Progenitor cell of endocrine pancreas (in vitro differentiated cells): ENCODE measurements at places on chromosomes 16 and 17. TPM values are rescaled to one million over a fixed set of nuclear protein-coding genes. Genes with fewer than 3 reads are reported as not detected.

The CARHSP1 gene
- 117 and 122 TPM in 2 replicates for total RNA-seq

- peaks cover 6% of the 10 kb centered on the region for H3K27me3 ChIP-seq
- H3K4me3 ChIP-seq, result no peak overlapping the region
- no peak overlapping the region for H3K27ac ChIP-seq
- H3K4me1 ChIP-seq, result peaks cover 6% of the 10 kb centered on the region
These were observed 5.5 kb downstream of the BCO1 start for GRCh38 chr16:81243942-81244341.

DNA sequence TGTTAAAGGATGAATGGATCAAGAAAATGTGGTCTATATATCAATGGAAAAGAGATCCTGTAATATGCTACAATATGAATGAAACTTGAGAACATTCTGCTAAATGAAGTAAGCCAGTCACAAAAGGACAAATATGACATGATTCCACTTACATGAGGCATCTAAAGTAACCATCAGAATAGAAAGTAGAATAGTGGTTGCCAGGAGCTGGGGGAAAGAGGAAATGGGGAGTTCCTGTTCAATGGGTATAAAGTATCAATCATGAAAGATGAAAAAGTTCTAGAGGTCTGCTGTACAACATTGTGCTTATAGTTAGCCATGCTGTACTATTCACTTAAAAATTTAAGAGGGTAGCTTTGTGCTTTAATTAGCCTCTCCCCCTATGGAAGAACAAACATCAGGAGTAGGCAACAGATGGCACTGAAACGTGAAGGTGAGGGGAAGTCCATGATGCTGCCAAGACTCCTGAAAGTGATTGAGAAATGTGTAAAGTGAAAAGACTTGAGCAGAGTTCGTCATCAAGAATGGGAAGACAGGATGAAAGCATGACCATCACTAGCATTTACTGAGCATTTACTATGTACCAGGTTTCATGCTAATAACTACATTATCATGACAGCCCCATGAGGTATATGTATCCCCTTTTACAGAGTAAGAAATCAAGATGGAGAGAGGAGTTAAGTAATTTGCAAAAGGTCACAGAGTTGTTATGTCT is 167.2 kb downstream of the CYB561 start:
- no peak overlapping the region for H3K27ac ChIP-seq
- H3K4me3 ChIP-seq, result no peak overlapping the region
- peaks cover 8% of the 10 kb centered on the region for H3K36me3 ChIP-seq
- DNase-seq, result no peak
- H3K27me3 ChIP-seq, result no peaks in the 10 kb centered on the region

- H3K36me3 ChIP-seq, result no peaks in the 10 kb centered on the region
- peaks cover 21% of the 10 kb centered on the region for H3K4me1 ChIP-seq
- H3K27me3 ChIP-seq, result no peaks in the 10 kb centered on the region
- H3K27ac ChIP-seq, result no peak overlapping the region
- no peak for DNase-seq
- peak overlapping the region; percentile 37 for H3K4me3 ChIP-seq
These were observed 2.4 kb upstream of the USP36 start for GRCh38 chr17:78842881-78843565.

The RHBDL3 gene
- total RNA-seq, result 0.50 and 0.82 TPM in 2 replicates

- H3K36me3 ChIP-seq, result no peaks in the 10 kb centered on the region
- H3K27me3 ChIP-seq, result peaks cover 14% of the 10 kb centered on the region
- H3K27ac ChIP-seq, result no peak overlapping the region
- no peak for DNase-seq
- no peaks in the 10 kb centered on the region for H3K4me1 ChIP-seq
- no peak overlapping the region for H3K4me3 ChIP-seq
These were observed 15.5 kb downstream of the CX3CL1 start for GRCh38 chr16:57387598-57388354.

- no peak overlapping the region for H3K4me3 ChIP-seq
- H3K27ac ChIP-seq, result no peak overlapping the region
- no peaks in the 10 kb centered on the region for H3K36me3 ChIP-seq
- DNase-seq, result no peak
- no peaks in the 10 kb centered on the region for H3K27me3 ChIP-seq
- H3K4me1 ChIP-seq, result peaks cover 16% of the 10 kb centered on the region
These were observed 13.5 kb downstream of the SDR42E1 start for GRCh38 chr16:81997738-81998137.

The TMC8 gene
- 0.12 and 0.58 TPM in 2 replicates for total RNA-seq

The ADAD2 gene
- total RNA-seq, result not detected in 2 replicates

DNA sequence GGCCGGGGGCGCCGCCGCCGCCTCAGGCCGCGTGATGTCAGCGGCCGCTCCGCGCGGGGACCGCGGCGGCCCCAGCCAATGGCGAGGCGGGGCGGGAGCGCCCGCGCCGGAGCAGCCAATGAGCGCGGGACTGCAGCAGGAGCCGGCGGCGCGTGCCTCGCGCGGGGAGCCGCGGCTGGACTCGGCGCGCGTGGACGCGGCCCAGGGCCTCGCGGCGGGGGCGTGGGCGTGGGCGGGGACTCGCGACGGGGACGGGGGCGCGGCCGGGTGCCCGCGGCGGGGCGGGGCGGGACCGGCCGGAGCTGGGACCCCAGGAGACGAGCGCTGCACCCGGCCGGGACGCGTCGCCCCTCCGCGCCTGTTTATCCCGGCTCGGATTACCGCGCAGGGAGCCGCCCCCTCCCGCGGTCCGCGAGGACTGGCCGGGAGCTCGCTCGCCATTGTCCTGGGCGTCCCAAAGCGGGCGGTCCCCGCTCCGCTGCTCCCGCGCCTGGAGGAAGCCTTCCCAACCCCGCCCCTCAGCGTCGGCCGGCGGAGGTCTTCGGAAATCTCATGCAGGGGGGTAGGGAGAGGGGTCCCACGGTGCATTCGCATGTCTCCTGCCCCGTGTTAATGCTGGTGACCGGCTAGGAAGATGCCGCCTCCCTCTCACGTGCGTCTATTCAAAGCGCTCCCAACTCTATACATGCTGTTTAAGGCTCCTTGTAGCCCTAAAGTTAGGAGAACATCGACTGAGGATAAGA is at the start of gene RNF157:
TSS of gene RNF157 (minus strand) at position 33 of the 743 bp plus-strand sequence. CDS start 253 bp downstream, outside the sequence.
- peak; percentile 73 for DNase-seq
- peak within 1 kb of the TSS; percentile 90 for H3K27ac ChIP-seq
- peak within 1 kb of the TSS; percentile 88 for H3K4me3 ChIP-seq
- no peaks in the 10 kb centered on the region for H3K36me3 ChIP-seq
- H3K4me1 ChIP-seq, result peaks cover 23% of the 10 kb centered on the region

DNA sequence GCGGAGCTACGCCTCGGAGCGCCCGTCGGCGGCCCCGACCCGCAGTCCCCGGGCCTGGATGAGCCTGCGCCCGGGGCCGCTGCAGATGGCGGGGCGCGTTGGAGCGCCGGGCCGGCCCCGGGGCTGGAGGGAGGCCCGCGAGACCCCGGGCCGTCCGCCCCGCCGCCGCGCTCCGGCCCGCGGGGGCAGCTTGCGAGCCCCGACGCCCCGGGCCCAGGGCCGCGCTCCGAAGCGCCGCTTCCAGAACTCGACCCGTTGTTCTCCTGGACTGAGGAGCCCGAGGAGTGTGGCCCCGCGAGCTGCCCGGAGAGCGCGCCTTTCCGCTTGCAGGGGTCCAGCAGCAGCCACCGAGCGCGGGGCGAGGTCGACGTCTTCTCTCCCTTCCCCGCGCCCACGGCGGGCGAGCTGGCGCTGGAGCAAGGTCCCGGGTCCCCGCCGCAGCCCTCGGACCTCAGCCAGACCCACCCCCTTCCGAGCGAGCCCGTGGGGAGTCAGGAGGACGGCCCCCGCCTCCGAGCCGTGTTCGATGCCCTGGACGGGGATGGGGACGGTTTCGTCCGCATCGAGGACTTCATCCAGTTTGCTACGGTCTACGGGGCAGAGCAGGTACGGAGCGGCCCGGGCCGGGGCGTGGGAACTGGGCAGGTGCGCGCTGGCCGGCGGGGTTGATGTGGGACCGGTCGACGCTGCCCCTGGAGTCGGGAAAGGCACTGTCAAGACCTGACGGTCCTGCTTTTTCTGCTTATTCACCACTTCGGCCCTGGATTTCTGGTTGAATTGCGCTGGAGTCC is 861 bp downstream of the RAB11FIP3 start:
- peaks cover 15% of the 10 kb centered on the region for H3K27me3 ChIP-seq
- peak; percentile 41 for DNase-seq
- peak overlapping the region; percentile 87 for H3K4me3 ChIP-seq

DNA sequence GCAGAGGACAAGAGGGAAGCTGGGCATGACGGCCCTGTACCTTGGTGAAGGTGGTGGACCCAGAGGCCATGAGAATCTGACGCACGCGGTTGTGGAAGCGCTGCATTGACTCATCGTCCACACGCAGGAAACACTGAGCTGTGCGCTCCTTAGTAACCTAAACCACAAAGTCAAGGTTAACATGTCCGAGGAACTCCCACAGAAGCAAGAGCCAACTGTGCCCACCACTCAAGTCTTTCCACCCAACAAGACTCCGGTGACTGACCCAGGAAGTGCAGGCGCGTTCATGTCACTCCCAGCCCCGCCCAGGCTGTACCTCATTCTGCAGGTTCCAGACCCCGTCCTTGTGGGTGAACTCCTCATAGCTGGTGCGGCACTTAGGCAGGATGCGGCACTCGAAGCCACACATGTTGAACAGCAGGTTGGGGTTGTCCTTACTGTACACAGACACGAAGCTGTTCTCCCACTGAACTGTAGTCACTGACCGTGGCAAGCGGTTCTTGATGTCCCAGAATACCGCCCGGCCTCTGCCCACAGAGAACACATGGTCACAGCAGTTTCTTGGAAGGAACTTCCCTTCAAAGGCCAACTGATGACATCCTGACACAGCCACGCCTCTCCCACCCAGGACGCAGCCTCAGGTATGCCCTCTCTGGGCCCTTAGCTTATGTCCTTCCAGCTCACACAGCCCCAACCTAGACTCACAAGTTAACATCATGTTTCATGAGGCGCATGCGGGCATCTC is 11.5 kb downstream of the PRPF8 start:
- no peak overlapping the region for H3K4me3 ChIP-seq
- H3K36me3 ChIP-seq, result peaks cover 38% of the 10 kb centered on the region
- no peak overlapping the region for H3K27ac ChIP-seq
- no peaks in the 10 kb centered on the region for H3K4me1 ChIP-seq

- no peaks in the 10 kb centered on the region for H3K4me1 ChIP-seq
- H3K27me3 ChIP-seq, result no peaks in the 10 kb centered on the region
- H3K36me3 ChIP-seq, result peaks cover 36% of the 10 kb centered on the region
- DNase-seq, result no peak
- no peak overlapping the region for H3K4me3 ChIP-seq
These were observed 4.3 kb upstream of the HSF5 start for GRCh38 chr17:58492238-58493121.

DNA sequence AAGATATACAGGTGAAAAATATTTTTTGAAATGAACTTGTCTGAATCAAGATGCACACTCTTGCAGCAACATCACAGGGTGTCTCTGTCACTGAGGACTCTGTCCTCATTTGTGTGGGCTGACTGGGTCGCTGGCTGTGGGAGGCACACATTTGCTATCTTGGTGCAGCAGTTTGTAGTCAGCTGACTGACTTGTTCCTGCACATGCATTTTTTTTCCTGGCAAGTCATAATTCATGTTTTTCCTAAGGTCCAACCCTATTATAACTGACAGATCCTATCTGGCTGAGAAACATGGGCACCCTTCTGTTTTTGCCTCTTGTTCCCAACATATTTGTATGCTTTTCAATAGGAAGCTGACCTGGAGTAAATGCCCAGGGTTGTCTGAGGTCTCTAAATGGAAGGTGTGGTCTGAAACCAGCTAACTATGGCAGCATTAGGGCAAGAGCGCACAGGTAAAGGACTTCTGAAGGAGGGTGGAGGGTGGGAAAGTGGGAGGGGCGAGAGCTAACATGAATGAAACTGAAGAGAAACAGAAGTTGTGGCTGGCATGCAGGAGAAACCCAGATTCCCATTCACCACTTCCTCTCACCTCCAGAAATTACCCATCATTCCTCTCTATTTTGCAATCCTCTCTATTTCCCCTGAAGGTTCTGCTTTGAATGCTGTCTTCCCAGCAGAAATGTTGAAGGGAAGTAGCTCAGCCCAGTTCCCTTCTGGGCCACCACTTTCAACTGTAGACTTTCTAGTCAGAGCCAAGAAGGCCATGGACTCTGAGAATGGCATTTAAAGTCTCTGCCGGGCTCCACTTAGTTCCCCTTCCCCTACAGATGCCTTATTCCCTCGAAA is 166.1 kb downstream of the PRKCA start:
- no peaks in the 10 kb centered on the region for H3K36me3 ChIP-seq
- H3K4me3 ChIP-seq, result no peak overlapping the region
- H3K27ac ChIP-seq, result peak overlapping the region; percentile 26
- DNase-seq, result no peak

- H3K36me3 ChIP-seq, result no peaks in the 10 kb centered on the region
- H3K4me3 ChIP-seq, result no peak overlapping the region
- H3K4me1 ChIP-seq, result no peaks in the 10 kb centered on the region
- no peaks in the 10 kb centered on the region for H3K27me3 ChIP-seq
- DNase-seq, result no peak
These were observed 15.6 kb downstream of the SCNN1B start for GRCh38 chr16:23317751-23318150.

DNA sequence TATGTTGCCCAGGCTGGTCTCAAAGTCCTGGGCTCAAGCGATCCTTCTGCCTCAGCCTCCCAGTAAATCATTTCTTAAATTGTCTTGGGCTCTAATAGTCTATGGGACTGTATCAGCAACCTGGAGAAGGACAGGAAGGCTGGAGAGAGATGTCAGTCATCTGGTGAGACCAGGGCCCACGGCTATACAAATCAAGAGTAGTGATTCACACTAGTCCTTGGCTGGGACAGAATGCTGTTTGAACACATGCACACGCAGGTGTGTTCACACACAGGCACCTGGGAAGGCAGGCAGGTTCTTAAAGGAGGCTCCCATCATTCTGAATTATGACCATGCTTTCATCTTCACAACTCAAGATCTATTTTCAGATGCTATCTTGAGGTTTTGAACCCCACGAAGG is 14.1 kb downstream of the NQO1 start:
- H3K27me3 ChIP-seq, result no peaks in the 10 kb centered on the region
- H3K27ac ChIP-seq, result peak overlapping the region; percentile 62
- no peak for DNase-seq
- peaks cover 13% of the 10 kb centered on the region for H3K36me3 ChIP-seq
- H3K4me3 ChIP-seq, result no peak overlapping the region
- H3K4me1 ChIP-seq, result no peaks in the 10 kb centered on the region

DNA sequence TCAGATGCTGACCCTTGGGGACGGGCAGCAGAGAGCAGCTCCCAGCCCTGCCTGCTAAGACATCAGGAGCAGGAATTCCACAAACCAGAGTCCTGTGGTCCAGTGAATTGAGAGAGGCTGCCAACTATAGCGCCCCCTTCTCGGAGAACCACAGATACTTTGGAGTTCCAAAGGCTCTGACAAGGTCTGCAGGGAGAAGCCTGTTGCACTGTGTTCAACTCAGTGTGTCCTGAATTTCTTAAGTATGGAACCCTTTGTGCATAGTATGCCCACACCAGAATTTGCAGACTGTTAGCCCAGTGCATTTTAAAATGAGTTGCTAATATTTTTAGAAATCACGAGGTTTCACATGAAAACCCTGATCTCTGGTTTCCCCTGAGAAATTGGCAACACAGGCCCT is 223.4 kb downstream of the KATNIP start:
- H3K27ac ChIP-seq, result no peak overlapping the region
- DNase-seq, result no peak
- peaks cover 8% of the 10 kb centered on the region for H3K36me3 ChIP-seq
- no peak overlapping the region for H3K4me3 ChIP-seq
